ENCODE measurements at places on chromosomes 12 and 14. TPM values are rescaled to one million over a fixed set of nuclear protein-coding genes. Genes with fewer than 3 reads are reported as not detected.
A peak's percentile ranks its signal among the peaks of the same experiment; 100 is the strongest.

- DNase-seq = no peak
Measured at GRCh38 chr14:52895000-52895399, 55.9 kb downstream of the FERMT2 start.

DNA sequence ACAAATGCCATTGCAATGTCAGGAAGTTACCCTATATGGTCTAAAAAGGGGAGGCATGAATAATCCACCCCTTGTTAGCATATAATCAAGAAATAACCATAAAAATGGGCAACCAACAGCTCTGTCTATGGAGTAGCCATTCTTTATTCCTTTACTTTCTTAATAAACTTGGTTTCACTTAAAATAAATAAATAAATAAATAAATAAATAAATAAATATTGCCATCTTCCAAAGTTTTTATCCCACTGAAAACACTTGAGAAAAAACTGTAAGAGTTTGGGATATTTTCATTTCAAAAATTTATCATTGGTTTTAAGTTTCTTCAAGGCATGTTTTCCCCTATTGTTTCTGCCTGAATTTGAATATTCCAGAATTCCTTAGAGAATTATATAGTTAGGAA is 89.8 kb downstream of the SYT10 start:
- no peak for DNase-seq

- DNase-seq = no peak
Measured at GRCh38 chr12:4824380-4824779, 85.3 kb upstream of the KCNA1 start.

GRCh38 chr14:92897922-92898565 is 24.9 kb upstream of the CHGA start:
- no peak for DNase-seq

DNA sequence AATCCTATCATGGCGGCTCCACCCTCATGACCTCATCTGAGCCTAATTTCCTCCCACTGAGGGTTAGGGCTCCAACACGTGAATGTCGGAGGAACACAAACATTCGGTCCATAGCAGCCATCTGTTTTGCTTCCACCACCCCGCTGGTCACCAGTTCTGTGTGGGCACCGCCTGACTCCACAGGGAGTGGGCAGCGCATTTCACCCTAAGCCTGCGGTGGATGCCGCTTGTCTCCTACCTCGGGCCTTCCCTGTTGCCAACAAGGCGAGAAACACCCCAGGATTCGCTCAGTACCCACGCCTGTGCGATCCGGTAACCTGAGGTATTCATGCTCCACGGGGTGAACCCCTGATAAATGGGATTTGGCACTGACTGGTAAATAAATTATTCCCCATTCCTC is 95.2 kb upstream of the PPP2R5C start:
- DNase-seq = no peak

DNA sequence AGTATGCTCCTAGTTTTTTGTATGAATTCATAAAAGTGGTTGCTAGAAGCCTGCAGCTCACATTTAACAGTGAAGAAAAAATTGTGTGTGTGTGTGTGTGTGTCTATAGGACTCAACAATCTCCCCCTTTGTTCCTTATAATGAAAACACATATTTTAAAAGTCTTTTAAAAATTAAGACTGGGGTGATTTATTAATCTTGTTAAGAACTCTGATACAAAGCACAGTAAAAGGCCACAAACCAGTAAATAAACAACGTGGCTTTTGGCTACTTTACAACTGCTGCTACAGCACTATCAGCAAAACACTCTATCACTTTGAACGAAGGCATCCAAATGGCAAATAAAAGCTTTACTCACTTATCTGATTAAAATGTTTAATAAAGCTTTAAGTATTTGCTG is 594 bp upstream of the VCPKMT start:
- DNase-seq = peak; percentile 31

- DNase-seq = no peak
Measured at GRCh38 chr12:20339060-20339459, 29.3 kb upstream of the PDE3A start.

DNA sequence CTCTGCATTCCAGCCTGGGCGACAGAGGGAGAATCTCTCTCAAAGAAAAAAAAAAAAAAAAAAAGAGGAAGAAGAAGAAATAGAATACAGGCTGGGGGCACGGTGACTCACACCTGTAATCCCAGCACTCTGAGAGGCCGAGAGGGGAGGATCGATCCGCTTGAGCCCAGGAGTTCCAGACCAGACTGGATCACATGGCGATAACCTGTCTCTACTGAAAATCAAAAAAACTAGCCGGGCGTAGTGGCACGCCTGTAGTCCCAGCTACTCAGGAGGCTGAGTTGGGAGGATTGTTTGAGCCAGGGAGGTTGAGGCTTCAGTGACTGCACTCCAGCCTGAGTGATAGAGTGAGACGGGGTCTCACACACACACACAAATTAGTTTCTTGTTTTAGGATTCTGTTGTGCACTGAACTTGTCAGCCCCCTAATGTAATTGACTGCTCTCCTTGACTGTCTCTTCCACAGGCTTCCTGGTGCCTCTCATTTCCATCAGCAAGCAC is 963 bp upstream of the TINF2 start:
- DNase-seq = peak; percentile 44

GRCh38 chr14:75445236-75445635 is 17.4 kb downstream of the JDP2 start:
- no peak for DNase-seq

- no peak for DNase-seq
Measured at GRCh38 chr12:85923767-85924331, 49.8 kb downstream of the NTS start.

DNA sequence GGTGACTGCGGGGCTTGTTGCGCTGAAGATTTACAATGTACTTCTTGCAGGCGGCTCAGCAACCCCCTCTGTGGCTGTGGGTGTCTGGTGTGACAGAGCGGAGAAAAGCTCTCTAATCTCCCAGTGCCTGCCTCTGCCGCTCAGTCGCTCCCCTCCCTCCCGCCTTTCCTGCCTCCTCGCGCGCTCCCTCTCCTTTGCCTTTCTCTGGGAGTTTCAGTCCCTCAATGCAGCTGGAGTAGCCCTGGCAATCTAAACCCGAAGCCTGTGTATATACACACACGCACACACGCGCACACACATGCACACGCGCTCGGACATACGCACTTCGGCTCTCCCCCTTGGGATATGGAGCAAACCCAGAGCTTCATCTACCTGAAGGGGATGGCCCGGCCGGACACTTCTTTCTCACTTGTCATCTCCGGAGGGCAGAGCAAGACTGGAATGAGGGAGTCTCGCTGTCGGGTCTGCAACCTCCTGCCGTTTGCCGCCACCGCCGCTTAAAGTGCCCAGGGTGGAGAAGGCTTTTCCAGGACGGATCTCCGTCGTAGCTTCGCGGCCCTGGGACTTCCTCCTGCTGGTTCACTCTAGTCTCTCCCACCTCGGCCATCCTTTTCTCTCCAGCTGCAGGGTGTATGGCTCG is 599 bp upstream of the TRHDE start:
- DNase-seq = peak; percentile 18

DNA sequence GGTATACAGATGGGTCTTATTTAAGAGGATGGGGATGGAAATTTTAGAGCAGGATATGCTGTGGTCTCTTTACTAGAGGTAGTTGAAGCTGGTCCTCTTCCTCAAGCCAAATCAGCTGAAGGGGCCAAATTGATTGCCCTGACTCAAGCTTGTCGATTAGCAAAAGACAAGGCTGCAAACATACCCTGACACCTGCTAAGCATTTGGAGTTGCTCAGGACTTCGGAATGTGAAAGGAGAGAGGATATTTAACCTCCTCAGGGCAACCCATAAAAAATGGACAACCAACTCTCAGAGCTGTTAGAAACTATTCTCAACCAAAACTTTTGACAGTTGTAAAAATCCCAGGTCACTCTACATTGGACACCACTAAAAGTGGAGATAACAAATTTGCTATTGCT is 15.6 kb downstream of the PTGDR start:
- DNase-seq = no peak

DNA sequence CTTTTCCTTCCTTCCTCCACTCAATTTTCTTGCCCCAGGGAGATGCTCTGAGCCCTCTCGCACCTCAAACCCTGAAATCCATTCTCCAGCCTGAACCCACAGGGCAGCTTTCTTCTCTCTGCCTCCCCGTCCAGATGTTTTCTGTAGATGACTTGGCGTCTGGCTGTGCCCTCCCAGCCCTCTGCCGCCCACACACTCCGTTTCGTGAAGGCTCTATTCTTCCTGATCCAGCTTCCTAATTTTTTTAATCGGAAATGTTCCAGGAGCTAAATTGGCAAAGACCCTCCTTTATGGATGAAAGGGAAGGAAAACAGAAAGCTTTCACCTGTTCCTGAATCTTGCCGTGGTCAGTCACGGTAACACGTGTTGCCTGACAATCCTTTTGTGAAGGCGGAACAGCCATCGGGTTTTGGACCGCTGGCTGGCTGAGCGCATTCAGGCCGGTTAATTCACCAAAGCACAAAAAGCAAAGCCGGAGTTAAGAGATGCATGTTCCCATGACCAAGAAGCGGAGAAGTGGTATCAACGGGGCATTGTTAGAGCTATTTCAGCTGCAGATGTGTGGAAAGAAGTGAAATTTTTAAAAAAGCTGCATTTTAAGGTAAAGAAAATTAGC is 70.2 kb upstream of the FBRSL1 start:
- DNase-seq = no peak

DNA sequence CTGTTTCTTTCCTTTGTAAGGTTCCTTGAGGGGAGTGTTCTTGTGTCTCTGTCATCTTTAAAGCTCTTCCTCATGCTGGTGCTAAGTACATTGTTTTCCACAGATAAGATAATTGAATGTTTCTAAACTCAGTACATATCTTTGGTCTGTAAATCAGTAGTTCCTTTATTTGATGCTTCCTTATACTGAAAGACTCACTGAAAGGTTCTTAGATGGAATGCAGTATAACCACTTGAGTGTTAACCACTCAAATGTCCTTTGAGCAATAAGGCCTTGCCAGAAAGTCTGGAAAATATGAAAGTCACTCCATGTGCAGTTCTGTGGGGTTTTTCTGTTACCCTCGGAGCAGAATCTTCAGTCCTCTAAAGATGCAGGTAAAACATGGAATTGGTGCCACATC is 23.0 kb upstream of the RNU6-8 start:
- DNase-seq = no peak

DNA sequence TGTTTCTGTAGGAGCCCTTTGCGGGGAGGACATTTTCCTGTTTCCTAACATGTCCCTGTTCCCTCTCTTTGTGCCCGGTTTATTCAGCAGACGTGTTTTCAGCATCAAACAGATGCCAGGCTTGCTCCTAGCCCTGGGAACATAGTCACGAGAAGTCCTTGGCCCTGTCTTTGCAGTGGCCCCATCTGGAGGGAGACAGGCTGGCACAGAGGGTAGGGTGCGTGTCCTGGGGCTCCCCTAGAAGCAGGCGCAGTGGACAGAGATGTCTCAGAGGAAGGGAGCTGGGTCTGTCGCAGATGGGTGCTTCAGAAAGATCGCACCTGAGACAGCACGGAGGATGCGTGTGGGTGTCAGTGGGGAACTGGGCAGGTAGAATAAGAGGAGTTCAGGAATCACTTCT is 75.0 kb upstream of the DYNC1H1 start:
- no peak for DNase-seq

GRCh38 chr14:79924551-79924950 is 286.8 kb downstream of the DIO2 start:
- DNase-seq = no peak

DNA sequence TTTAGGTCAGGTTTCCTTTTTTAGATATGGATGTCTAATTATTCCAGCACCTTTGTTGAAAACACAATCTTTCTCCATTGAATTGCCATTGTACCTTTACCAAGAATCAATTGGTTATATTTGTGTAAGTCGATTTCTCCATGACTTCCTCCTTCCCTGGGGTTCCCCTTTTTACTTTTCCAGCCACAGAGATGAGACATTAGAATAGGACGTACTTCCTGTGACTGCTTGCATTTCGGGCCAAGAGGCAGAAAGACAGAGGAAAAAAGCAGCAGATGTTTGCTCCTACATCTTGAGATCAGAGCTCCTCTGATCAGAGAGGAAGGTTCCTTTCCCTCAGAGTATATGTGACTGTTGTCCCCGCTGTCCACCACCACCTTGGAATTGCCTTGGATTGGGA is 453.7 kb upstream of the RGS6 start:
- DNase-seq = no peak

DNA sequence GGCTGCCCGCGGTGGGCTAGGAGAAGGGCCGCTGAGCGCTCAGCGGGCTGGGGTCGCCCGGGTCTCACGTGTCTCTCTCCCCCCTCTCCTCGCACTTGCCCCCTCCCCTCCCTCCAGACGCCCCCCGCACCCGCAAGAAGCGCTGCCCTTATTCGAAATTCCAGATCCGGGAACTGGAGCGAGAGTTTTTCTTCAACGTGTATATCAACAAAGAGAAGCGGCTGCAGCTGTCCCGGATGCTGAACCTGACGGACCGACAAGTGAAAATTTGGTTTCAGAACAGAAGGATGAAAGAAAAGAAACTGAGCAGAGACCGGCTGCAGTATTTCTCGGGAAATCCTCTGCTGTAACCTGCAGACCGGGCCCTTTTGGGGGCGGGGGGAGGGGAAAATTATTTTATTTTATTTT is 314 bp upstream of the HOTAIR start:
- DNase-seq = no peak

DNA sequence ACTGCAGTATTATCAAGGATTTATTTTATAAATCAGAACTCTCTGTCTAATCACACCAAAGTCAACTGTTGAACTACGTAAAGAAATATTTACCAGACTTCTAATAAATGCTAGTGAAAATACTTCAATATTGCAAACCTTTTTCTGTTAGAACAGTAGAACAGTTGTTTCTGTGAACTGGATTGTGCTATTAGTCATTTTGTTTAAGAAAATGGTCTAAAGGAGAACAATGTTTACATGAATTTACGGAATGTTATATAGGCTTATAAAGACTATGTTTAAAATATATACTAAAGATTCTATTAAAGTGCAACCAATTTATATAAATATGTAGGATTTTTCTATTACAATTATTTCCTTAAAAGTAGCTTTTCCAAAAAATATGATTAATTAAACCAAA is 471.4 kb downstream of the FSCB start:
- no peak for DNase-seq

- DNase-seq = no peak
Measured at GRCh38 chr12:54945082-54945481, 39.5 kb downstream of the TESPA1 start.

DNA sequence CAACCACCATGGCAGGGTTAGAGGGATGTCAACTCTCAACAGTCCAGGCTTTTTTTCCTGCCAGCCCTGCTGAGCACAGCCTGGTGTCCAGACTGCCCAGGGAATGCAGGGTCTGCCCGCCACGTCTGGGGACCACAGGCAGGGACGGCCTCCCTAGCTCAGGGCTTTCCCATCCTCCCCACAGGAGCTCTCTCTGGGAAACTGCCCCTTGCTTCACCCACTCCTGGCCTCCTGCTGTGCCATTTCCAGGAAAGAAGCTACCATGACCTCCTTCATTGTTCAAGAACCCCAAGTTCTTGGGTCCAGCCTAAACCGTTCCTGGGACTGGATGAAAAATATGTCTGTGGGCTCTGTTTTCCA is 4.8 kb downstream of the SCNN1A start:
- no peak for DNase-seq

- no peak for DNase-seq
Measured at GRCh38 chr12:104466709-104467345, 10.1 kb downstream of the CHST11 start.

GRCh38 chr14:75518625-75519024 is 3.6 kb upstream of the BATF start:
- DNase-seq = no peak

Gene SLC22A17
- 31.7 TPM for total RNA-seq

Gene SSTR1
- 0.29 TPM for total RNA-seq

Gene ZFHX2
- total RNA-seq = 3.9 TPM

Gene LPAR5
- 0.28 TPM for total RNA-seq

Gene FAM90A1
- 0.37 TPM for total RNA-seq

Gene CCDC38
- total RNA-seq = not detected

Gene ALDH2
- 344 TPM for total RNA-seq

Gene GLIPR1L1
- total RNA-seq = not detected

Gene MYF5
- total RNA-seq = not detected

Gene PMCH
- total RNA-seq = not detected

Gene GLI1
- total RNA-seq = 0.74 TPM

Gene PIANP
- 0.50 TPM for total RNA-seq

Gene BTBD7
- 14.7 TPM for total RNA-seq
